Heart left ventricle (tissue), 16 donors: ENCODE measurements at places on chromosomes 5 and 9. TPM values are rescaled to one million over a fixed set of nuclear protein-coding genes. Genes with fewer than 3 reads are reported as not detected.

The FREM1 gene
- total RNA-seq: 1.9 TPM

The IL13 gene
- not detected for total RNA-seq

The BRINP1 gene
- 0.52 TPM for total RNA-seq

The CERT1 gene
- 37.0 TPM for total RNA-seq

The SPINK4 gene
- not detected for total RNA-seq

The ABLIM3 gene
- 70.0 TPM for total RNA-seq

The TCF7 gene
- total RNA-seq: 2.9 TPM

The CLIC3 gene
- 10.0 TPM for total RNA-seq

The SLC25A2 gene
- not detected for total RNA-seq

The CHSY3 gene
- total RNA-seq: 1.0 TPM

The MAML1 gene
- 17.0 TPM for total RNA-seq

The ACSL6 gene
- 0.87 TPM for total RNA-seq

The F2RL1 gene
- 1.6 TPM for total RNA-seq

DNA sequence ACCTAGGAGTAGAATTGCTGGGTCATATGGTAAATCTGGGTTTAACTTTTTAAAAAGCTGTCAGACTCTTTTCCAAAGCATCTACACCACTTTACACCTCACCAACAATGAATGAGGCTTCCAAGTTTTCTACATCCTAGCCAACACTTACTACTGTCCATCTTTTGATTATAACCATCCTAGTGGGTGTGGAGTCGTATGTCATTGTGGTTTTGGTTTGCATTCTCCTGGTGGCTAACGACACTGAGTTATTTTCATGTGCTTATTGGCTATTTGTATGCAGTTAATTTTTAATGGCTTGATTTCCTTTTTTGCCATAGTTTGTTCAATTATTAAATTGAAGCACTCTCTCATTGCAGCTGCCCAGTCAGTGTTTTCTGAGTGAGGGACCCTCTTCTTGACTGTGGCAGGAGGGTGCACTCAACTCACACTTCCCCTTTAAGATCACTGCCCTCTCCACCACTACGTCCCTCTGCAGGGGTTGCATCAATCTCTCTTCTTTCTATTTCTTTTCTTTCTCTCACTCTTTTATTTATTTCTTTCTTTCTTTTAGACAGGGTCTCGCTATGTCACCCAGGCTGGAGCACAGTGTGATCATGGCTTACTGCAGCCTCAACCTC lies 182.3 kb downstream of the C9orf152 start:
- DNase-seq: no peak

DNA sequence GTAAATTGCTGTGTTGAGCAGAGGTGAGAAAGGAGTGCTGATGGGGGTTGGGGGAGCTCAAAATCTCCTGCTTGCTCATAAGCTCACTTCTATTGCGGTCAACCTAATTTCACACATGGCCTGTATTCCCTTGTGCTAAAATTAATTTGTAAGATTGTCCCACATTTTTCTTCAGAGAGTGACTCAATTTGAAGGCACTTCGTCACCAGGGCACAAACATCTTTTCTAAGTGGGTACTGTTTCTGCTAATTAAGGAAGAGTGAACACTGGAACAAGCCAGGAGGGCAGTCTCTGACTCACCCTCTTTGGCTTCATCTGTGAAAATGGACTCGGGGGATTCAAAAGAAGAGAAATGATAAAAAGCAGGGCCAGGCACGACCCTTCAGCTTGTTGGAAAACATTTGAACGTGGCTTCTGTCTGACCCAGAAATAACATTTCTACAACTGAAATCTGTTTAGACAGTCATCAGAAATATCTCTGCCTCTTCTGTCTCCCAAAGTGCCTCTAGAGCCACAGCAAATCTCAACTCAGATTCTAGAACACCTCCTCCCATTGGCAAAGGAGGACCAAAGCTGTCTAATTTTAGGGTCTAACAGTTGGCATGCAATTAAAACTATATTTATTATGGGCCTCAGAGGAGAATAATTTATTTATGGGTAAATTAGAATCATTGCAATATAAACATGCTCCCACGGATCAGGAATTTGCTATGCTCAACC lies 49.8 kb downstream of the FEM1C start:
- no peak for DNase-seq

GRCh38 chr5:169650701-169651331 lies 13.7 kb downstream of the DOCK2 start:
- DNase-seq: no peak

DNA sequence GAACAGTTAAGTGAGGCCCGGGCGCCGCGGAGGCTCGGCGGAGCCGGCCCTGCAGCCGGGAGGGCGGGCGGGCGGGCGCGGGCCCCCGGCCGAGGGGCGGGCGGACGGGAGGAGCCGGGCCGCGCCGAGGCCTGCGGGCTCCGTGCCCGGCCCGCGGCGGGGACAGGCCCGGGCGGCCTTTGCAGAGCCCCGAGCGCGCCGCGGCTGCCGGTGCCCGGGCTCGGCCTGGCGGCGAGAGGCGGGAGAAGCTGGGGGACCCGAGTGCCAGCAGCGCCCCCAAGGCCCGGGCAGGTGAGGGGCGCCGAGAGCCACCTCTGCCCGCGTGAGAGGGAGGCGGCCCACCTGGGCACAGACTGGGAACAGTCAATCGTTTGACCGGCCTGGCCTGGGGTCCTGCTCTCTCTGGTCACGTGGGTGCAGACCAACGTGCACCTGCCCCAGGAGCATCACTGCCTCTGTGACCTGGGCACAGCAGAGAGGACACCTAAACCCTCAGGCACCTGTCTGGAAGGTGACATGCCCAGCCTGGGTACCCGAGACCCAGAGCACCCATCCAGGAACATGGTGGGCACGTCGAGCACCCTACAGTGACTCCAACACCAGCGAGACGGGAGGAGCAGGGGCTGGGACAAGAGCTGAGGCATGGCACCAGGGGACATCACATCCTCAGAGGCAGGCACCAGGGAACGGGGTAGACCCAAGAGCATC lies 531 bp downstream of the MVB12B start:
- DNase-seq: no peak

DNA sequence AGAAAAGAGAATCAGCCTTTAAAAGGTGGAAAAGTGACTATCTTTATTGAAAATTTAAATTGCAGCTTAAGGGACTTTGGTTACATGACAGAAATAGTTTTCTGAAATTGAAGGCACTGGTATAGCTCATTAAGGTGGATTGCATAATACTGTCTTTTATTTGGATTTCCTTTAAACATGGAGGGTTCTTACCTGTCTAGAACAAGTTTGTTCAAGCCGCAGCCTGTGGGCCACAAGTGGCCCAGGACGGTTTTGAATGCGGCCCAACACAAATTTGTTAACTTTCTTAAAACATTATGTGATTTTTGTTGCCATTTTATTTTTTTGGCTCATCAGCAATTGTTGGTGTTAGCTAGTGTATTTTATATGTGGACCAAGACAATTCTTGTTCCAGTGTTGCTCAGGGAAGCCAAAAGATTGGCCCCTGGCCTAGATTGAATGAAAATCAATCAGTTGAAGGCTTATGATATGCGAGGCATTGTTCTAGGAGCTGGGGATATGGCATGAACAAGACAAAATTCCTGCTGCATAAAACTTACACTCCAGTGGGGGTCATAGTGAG lies 18.0 kb downstream of the NNT start:
- no peak for DNase-seq

GRCh38 chr9:36142510-36143244 lies 6.1 kb downstream of the GLIPR2 start:
- DNase-seq: no peak

GRCh38 chr9:70525519-70525918 lies 111.1 kb upstream of the KLF9 start:
- no peak for DNase-seq

- DNase-seq: no peak
Observed at GRCh38 chr5:159313197-159313596, 17.1 kb downstream of the IL12B start.

GRCh38 chr5:170571281-170571731 lies 67.5 kb downstream of the KCNIP1 start:
- no peak for DNase-seq

GRCh38 chr5:60210810-60211209 lies 317.3 kb upstream of the PDE4D start:
- DNase-seq: no peak

DNA sequence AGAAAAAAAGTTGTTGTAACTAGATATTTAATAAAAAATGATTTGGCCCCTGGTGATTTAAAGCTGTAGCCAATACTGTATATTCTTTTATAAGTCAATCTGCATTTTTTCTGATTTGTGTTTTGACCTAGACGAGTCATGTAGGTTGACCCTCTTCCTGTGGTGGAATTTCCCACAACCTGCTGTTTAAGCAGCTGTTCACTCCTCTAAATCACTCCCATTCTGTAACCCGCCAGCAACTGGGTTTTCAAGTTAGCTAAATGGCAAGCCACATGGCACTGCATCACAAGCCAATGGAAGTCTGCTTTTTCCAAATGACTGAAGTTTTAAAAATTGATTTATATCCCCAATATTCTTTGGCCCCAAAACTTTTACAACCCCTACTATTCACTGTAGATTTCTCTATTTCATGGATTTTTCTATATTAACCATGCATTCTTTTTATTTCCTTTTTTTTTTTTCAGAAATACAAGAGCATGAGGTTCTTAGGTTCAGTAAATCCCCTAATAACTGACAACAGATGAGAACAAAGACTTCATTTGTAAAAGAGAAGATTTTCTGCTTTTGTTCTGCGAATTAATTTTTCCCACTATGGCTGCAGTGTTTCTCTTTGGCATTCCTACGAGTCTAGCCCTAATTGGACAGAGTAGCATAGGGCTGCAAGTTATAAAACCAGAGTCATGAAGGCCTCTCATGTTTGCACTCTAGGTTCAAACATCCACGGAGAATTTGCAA lies 184.5 kb upstream of the TLE4 start:
- no peak for DNase-seq

DNA sequence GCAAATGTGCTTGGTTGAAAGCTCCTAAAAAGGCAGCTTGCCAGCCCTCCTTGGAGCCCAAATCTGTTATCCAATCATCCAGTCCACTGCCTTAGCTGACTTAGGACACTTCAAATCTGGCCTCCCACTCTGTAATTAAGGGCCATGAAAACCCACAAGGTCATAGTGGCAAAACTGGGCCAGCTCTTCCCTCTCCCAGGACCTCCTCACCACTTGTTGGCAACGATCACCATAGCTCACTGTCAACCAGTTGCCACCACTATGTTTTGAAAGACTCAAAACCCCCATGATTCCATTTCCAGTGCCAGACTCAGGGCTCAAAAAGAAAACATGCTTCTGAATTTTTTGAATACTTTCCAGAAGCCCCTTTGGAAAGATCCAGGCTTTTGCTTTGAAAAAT lies 107.5 kb downstream of the NREP start:
- DNase-seq: no peak

DNA sequence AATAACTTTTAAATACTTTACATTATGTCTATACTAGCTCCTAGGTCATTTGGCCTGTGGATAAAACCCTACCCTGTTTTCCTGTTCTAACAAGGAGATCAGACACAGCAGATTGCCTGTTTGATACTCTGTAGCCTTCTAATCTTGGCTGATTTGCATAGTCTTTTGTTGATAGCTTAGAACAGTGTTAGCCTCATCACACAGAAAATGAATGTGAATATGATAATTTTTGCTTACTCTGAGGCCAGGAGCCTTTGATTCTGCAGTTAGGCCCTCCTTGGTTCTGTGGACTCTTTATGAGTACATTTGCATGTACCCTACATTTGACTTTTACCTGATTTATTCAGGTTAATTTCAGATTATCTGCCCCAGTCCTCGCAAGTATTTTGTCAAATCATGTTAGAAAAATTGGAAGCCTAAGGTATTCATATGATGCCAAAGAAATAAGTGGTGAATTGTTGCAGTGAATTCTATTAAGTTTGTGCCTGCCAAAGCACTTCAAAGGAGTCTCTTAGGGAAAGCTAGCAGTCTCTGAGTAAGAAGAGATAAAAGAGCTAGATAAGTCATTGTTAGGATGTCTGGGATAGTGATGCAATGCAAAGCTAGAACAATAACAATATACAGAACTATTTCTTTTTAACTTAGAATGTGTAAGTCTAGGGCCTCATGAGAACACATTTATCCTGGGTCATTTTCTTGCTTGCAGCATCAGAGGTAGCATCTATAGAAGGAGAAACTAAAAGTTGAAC lies 56.4 kb downstream of the SCAMP1 start:
- no peak for DNase-seq

- DNase-seq: no peak
Observed at GRCh38 chr5:141608557-141608956, 10.2 kb downstream of the DIAPH1 start.

DNA sequence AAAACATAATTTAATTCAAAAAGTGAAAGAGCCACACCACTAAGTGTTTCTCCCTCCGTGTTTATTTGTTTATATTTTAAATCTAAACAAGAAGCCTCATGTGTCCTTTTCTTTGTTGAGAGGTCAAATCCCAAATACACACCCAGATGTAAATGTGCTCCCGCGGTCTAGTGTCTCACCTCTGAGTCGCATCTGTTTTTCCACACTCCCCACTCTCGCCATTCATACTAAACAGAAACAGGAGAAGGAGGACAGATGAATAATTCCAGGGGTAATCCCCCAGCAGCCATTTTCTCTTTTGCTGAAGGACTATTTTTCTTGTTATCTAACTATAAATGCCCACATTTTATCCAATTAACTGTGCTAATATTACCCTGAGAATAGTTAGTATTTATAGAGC lies 361.6 kb upstream of the RIOK2 start:
- DNase-seq: no peak

DNA sequence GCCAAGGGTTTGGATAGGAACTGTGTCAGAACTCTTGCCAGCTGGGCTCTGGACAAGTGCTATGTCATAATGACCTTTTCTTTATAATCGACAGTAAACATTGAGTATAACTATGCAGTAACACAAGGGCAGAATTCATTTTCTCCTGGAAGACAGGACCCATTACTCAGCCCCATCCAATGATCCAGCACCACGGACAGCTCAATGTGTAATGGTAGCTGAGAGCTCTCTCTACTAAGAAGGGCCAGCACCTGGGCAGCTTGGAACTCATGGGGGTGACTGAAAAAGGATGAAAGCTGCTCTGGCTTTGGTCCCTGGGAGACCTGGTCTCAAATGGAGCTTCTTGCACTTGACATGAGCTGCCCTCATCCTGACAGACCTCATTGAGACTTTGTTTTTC lies 347.8 kb downstream of the TRIM32 start:
- DNase-seq: no peak

DNA sequence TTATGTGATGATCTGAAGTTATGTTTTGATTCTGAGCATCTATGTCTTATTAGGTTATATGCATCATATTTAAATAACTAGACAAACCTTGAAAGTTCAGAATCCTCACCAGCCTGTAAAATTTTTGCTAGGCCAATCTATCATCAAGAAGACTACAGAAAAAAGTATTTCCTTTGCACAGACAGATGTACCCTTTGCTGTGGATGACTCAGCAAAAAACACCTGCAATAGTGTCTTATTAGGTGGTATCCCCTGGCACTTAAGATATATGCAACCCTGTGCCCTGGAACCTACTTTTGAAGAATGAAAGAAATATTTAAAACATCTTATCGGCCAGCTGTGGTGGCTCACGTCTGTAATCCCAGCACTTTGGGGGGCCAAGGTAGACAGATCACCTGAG lies 130.6 kb downstream of the SLF1 start:
- DNase-seq: no peak

DNA sequence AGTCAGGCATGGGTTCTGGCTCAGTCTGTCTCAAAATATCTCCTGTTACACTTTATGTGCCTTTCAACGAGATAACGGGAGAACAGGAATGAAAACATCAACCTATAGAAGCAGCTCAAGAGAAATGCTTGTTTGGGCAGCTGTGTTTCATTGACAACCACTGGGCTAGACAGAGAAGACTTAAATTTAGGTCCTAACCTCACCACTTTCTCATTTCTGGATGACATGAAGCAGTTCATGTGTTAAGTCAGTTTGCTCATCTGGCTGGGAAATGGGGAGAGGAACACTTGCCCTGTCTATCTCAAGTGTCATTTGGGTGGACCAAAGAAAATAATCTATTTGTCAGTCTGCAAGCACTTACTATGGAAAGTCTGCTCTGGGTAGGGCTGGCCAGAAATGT lies 66.7 kb upstream of the PCA3 start:
- no peak for DNase-seq
